Breast epithelium (tissue), 4 donors: ENCODE measurements at places on chromosomes 16 and 17. TPM values are rescaled to one million over a fixed set of nuclear protein-coding genes. Genes with fewer than 3 reads are reported as not detected.

- no peak for DNase-seq
- H3K36me3 ChIP-seq, result no peaks in the 10 kb centered on the region
- no peak overlapping the region for H3K4me3 ChIP-seq
- no peaks in the 10 kb centered on the region for H3K4me1 ChIP-seq
These were observed 55.8 kb downstream of the MYH13 start for GRCh38 chr17:10316801-10317542.

- H3K36me3 ChIP-seq, result no peaks in the 10 kb centered on the region
- H3K4me3 ChIP-seq, result no peak overlapping the region
- no peaks in the 10 kb centered on the region for H3K4me1 ChIP-seq
- DNase-seq, result peak; percentile 12
- H3K27ac ChIP-seq, result no peak overlapping the region
These were observed 20.2 kb downstream of the TSPOAP1 start for GRCh38 chr17:58308173-58308984.

DNA sequence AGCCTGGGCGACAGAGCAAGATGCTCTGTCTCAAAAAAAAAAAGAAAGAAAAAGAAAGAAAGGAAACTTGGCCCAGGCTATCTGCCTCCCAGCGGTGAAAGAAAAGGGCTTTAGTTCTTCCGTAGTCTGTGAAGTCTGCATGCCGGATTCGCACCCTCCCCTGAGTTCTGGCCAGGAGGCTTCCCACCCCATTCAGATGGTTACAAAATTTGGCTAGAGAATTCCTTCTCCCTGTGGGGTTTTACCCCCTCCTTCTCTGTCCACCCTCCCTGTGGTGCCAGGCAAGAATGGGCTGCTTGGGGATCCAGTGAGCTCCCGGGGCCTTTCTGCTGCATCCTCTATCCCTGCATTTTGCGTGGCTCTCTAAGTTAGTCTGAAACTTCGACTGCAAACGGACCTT is 37.8 kb downstream of the PAFAH1B1 start:
- H3K36me3 ChIP-seq, result no peaks in the 10 kb centered on the region
- no peaks in the 10 kb centered on the region for H3K27me3 ChIP-seq
- H3K4me1 ChIP-seq, result no peaks in the 10 kb centered on the region
- no peak overlapping the region for H3K4me3 ChIP-seq
- DNase-seq, result no peak
- H3K27ac ChIP-seq, result no peak overlapping the region

- DNase-seq, result no peak
- no peaks in the 10 kb centered on the region for H3K4me1 ChIP-seq
- no peak overlapping the region for H3K4me3 ChIP-seq
- no peak overlapping the region for H3K27ac ChIP-seq
- H3K36me3 ChIP-seq, result no peaks in the 10 kb centered on the region
These were observed 39.4 kb upstream of the B4GALNT2 start for GRCh38 chr17:49093131-49093530.

- DNase-seq, result no peak
- H3K27ac ChIP-seq, result no peak overlapping the region
- no peaks in the 10 kb centered on the region for H3K4me1 ChIP-seq
- no peak overlapping the region for H3K4me3 ChIP-seq
These were observed 58.6 kb upstream of the NUDT7 start for GRCh38 chr16:77663711-77664110.

GRCh38 chr17:79547586-79547985 is 63.3 kb downstream of the RBFOX3 start:
- no peak for DNase-seq
- H3K4me1 ChIP-seq, result no peaks in the 10 kb centered on the region
- H3K36me3 ChIP-seq, result no peaks in the 10 kb centered on the region
- H3K27me3 ChIP-seq, result peaks cover 33% of the 10 kb centered on the region
- H3K4me3 ChIP-seq, result no peak overlapping the region
- H3K27ac ChIP-seq, result no peak overlapping the region

DNA sequence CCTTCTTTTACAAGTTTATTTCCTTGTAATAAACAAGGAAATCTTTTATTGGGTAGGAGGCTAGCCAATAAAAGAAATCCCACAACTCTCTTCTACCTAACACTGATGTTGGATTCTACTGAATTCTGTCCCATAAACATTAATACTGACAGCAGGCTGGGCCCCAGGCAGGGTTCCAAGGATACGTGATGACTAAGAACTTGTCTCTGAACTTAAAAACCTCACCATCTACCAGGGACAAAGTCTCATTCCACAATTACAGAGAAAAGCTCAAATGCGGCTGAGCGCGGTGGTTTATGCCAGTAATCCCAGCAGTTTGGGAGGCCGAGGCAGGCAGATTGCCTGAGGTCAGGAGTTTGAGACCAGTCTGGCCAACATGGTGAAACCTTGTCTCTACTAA is 64.9 kb downstream of the ARHGAP17 start:
- peaks cover 19% of the 10 kb centered on the region for H3K36me3 ChIP-seq
- no peak overlapping the region for H3K4me3 ChIP-seq
- no peak overlapping the region for H3K27ac ChIP-seq
- H3K4me1 ChIP-seq, result no peaks in the 10 kb centered on the region
- no peaks in the 10 kb centered on the region for H3K27me3 ChIP-seq

DNA sequence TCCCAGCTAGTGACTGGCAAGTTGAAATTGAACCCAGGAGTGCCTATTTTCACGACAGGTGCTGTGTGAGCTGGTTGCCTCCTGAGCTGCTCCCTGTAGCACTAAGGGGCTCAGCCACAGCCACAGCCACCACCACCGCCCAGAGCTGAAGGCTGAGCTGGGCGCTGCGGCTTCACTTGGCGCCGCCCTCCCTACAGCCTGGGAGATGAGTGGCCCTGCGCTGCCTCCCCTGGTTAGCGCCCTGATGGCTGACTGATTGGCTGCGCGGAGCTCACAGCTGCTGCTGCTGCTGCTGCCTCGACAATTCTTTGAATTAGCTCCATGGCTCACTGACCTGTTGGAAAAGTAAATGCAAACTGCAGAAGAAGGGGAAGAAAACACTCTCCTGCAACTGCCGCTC is 91.8 kb upstream of the TMEM132E start:
- H3K27ac ChIP-seq, result no peak overlapping the region
- DNase-seq, result no peak
- H3K4me1 ChIP-seq, result no peaks in the 10 kb centered on the region

GRCh38 chr17:75480281-75480680 is 23.8 kb downstream of the TMEM94 start:
- no peak for DNase-seq
- no peaks in the 10 kb centered on the region for H3K27me3 ChIP-seq
- no peak overlapping the region for H3K4me3 ChIP-seq
- H3K27ac ChIP-seq, result no peak overlapping the region
- H3K36me3 ChIP-seq, result no peaks in the 10 kb centered on the region

- no peak for DNase-seq
- no peaks in the 10 kb centered on the region for H3K36me3 ChIP-seq
- H3K4me3 ChIP-seq, result no peak overlapping the region
- H3K27ac ChIP-seq, result no peak overlapping the region
These were observed 27.4 kb upstream of the GNAO1 start for GRCh38 chr16:56163938-56164337.

DNA sequence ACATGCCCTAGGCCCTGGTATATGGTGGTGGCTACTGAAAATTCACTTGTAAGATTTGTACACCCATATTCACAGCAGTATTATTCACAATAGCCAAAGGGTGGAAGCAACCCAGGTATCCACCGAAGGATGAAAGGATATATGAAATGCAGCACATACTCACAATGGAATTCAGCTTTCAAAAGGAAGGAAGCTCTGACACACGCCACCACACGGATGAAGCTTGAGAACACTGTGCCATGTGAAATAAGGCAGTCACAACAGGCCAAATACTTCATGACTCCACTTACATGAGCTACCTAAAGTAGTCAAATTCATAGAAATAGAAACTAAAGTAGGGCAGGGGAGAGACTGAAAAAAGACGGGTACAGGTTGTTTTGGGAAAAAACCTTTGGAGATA is 2.9 kb downstream of the XPO6 start:
- H3K27ac ChIP-seq, result no peak overlapping the region
- H3K4me3 ChIP-seq, result no peak overlapping the region
- H3K4me1 ChIP-seq, result peaks cover 6% of the 10 kb centered on the region
- DNase-seq, result no peak

DNA sequence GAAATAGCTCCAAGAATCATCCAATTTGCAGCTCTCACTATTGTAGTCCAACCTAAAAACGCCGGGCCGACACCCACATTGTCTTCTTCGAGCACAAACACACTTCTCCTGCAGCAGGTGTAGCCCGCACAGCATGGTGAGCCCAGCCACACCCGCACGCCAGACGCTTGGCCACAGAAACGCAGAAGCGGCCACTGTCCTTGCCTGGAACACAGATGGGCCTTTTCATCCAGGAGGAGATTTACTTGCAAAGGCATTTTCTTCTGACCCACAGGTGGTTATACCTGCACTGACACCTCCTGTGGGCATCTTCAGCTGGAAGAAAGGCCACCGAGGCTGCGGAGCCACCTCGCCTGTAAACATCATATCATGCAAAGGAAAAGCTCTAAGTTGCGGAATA is 98.4 kb downstream of the ADCY9 start:
- no peak overlapping the region for H3K27ac ChIP-seq
- H3K27me3 ChIP-seq, result no peaks in the 10 kb centered on the region
- no peak overlapping the region for H3K4me3 ChIP-seq
- no peaks in the 10 kb centered on the region for H3K36me3 ChIP-seq
- H3K4me1 ChIP-seq, result no peaks in the 10 kb centered on the region

DNA sequence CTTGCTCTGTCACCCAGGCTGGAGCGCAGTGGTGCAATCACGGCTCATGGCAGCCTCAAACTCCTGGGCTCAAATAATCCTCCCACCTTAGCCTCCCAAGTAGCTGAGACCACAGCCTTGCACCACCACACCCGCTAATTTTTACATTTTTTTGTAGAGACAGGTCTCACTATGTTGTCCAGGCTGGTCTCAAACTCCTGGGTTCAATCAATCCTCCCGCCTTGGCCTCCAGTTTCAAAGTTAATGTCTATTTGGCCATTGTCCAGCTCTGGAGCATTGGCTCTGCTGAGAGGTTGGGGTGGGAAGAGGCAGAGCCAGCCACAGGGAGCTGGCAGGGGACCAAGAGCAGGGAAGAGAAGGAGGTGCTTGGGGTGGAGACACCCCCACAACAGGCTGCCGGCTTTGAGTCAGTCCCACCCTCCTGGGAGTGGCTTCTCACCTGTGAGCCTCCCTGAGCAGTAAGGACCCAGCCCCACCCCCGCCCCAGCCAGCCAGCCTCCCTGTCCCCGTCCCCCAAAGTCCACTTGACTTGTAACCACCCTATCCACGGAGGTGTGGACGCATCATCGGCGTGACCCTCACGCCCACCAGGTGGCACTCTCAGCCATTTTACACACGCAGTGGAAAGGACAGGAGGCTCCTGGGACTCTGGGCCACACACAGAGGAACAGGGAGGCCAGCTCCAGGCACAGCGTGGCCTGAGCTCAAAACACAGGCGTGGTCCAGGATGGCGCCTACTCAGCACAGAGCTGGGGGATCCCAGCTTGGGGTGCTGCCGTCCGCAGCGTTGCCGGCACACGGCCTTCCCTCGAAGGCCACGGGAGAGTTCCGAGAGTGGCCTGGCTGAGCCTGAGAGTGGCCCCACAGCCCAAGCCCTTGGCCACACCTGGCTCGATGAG is 22.8 kb upstream of the PVALEF start:
- H3K4me3 ChIP-seq, result no peak overlapping the region
- no peaks in the 10 kb centered on the region for H3K36me3 ChIP-seq
- H3K4me1 ChIP-seq, result no peaks in the 10 kb centered on the region
- DNase-seq, result peak; percentile 78

DNA sequence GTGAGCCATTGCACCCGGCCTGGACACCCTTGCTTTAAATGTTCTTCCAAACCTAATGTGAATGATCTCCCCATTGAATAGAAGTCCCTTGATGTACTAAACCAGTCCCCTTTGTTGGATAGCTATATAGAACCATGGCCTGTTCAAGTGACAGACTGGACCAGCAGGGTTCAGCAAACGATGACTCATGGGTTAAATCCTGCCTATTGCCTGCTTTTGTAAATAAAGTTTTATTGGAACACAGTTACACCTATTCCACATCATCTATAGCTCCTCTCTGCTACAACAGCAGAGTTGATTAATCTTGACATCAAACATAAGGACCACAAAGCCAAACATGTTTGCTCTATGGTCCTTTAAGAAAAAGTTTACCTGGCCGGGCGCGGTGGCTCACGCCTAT is 56.1 kb downstream of the CRISPLD2 start:
- DNase-seq, result no peak
- H3K4me1 ChIP-seq, result no peaks in the 10 kb centered on the region
- no peak overlapping the region for H3K4me3 ChIP-seq
- H3K27ac ChIP-seq, result no peak overlapping the region
- no peaks in the 10 kb centered on the region for H3K36me3 ChIP-seq
- no peaks in the 10 kb centered on the region for H3K27me3 ChIP-seq

GRCh38 chr17:57623620-57624019 is 121.5 kb downstream of the CCDC182 start:
- H3K4me3 ChIP-seq, result no peak overlapping the region
- H3K27me3 ChIP-seq, result no peaks in the 10 kb centered on the region
- H3K27ac ChIP-seq, result no peak overlapping the region

DNA sequence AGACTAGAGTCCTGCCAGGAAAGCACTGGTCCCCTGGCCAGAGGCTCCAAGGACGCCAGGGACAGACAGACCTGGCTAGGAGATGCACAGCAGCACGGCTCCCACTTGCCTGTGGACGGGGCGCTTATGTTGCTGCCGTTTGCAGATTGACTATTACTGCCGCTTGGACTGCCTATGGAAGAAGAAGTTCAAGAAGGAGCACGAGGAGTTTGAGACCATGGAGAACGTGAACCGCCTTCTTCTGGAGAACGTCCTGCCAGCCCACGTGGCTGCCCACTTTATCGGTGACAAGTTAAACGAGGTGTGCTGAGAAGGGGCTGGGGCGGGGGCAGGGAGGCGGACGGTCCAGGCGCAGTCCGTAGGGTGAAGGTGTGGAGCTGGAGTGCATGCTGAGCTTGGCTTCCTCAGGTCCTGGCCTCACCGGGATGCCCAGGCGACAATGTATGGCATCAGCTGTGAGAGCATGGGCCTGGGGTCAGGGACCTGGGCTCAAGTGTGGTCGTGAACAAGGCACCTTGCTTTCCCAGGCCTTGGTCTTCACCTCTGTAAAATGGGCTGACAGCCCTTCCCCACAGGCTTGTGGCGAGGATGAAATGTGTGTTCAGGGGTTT is 45.6 kb downstream of the ADCY7 start:
- no peak overlapping the region for H3K4me3 ChIP-seq
- DNase-seq, result no peak
- H3K36me3 ChIP-seq, result no peaks in the 10 kb centered on the region
- no peaks in the 10 kb centered on the region for H3K27me3 ChIP-seq
- H3K4me1 ChIP-seq, result no peaks in the 10 kb centered on the region

- no peak overlapping the region for H3K4me3 ChIP-seq
- H3K27ac ChIP-seq, result no peak overlapping the region
- DNase-seq, result no peak
- no peaks in the 10 kb centered on the region for H3K4me1 ChIP-seq
These were observed 18.9 kb upstream of the TBX21 start for GRCh38 chr17:47713980-47714700.

GRCh38 chr16:82293671-82294070 is 123.6 kb upstream of the MPHOSPH6 start:
- no peaks in the 10 kb centered on the region for H3K4me1 ChIP-seq
- no peak for DNase-seq
- H3K36me3 ChIP-seq, result no peaks in the 10 kb centered on the region

The CHST5 gene
- total RNA-seq, result 0.33 TPM

The ABCA3 gene
- total RNA-seq, result 6.2 TPM

The SLC12A3 gene
- not detected for total RNA-seq
